ENCODE measurements at places on chromosomes 2 and 18. TPM values are rescaled to one million over a fixed set of nuclear protein-coding genes. Genes with fewer than 3 reads are reported as not detected.

The GAREM1 gene
- total RNA-seq: 13.1 TPM

The MROH2A gene
- total RNA-seq: not detected

The CNDP1 gene
- total RNA-seq: not detected

The GALNT1 gene
- total RNA-seq: 61.2 TPM

The PLEK gene
- 3.6 TPM for total RNA-seq

The RAX gene
- not detected for total RNA-seq

The TDRD15 gene
- total RNA-seq: not detected

The CRACDL gene
- 2.3 TPM for total RNA-seq

The CELF4 gene
- 0.62 TPM for total RNA-seq

The SALL3 gene
- 0.15 TPM for total RNA-seq

The SEPTIN10 gene
- total RNA-seq: 49.4 TPM

- DNase-seq: peak; percentile 99
Measured at GRCh38 chr18:9102508-9103375, at the start of gene NDUFV2. NDUFV2 (plus strand) TSS chr18:9102699; CDS start chr18:9102744, 45 bp downstream.

- no peak for DNase-seq
Measured at GRCh38 chr2:139196754-139197153, 416.6 kb upstream of the NXPH2 start.

- no peak for DNase-seq
Measured at GRCh38 chr18:7575465-7576028, 8.4 kb downstream of the PTPRM start.

- DNase-seq: no peak
Measured at GRCh38 chr2:23760736-23761135, 166.2 kb downstream of the ATAD2B start.

GRCh38 chr2:238629064-238629463, 202.3 kb downstream of the ASB1 start:
- DNase-seq: no peak

DNA sequence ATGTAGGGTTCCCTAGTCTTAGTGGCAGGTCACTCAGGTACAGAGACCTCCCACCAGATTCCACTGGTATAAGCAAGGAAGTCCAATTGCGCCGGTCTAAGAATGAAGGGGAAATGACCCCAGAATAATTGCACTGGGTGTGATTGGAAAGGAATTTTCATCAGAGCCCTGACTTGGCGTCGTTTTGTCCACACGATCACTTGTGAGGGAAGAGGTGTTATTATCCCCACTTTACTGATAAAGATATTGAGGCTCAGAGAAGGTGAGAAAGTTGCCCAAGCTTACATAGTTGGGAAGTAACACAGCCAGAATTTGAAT, 61.5 kb downstream of the CIB4 start:
- DNase-seq: no peak

GRCh38 chr2:212940816-212941215, 210.6 kb downstream of the IKZF2 start:
- peak; percentile 38 for DNase-seq

DNA sequence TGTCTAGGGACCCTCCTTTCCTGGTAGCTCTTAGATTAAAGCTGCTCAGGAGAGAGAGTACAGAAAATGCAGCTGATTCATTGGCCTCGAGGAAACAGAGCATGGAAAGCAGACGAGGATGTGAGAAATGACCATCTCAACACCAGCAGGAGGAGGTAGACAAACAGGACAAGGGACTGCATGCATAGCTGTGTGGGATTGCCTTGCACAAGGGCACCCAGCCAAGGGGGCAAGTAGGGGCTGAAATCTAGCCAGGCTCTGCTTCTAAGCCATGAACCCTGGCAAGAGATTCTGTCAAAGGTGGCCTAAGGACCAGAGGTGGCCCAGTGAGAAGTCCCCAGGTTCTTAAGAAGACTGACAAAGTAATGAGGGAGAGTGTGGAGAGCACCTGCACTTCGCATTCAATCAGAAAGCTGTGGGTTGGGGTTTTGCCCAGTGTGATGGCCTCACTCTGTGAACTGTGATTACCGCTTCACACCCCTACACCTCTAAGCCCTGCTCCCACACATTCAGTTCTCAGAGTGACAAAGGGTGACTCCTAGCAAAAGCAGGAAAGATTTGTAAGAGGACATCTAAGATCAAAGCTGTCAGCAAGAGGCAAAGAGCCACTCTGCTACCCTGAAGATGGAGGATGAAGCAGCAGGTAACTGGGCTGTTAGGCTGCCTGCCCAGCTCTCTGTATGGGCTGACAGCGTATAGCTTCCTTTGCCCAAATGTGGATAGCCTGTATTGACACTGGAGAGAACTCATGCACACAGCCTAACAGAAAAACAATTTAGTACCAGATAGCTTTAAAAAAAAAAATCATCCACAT, 151.3 kb upstream of the PELI1 start:
- DNase-seq: no peak

- DNase-seq: no peak
Measured at GRCh38 chr2:54808661-54809060, 85.2 kb downstream of the EML6 start.

DNA sequence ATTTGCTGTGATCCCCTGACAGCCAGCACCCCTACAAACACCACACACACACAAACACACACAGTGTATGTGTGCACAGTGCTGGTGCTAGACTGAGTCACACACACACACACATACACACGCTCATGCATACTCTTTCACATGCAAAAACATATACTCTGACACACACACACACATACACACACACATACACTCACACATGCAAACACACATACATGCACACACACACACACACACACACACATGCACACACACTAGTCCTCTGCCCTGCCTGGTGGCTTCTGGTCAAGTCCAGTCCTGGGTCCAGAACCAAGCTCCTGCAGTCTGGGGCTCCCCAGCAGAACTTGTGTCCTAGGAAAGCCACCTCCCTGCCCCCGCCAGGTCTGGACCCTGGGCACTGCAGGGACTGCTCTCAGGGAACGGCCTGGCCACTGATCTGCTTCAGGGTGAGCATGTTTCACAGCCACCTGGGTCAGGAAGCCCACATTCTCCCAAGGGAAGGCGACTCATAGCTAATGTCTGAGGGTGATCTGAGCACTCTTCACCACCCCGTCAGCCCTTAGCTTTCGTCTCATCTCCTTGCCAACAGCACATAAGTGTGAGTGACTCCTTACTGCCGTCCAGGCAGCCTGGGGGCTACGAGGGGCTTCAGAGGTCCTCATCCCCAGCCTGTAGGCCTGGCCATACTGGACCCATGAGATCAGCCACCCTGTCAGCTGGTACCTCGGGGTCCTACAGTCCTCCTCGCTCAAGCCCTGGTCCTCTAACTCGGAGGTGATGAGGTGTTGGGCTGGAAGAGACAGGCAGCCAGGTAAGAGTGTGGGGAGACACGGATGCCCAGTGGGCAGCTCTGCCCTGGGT, 88.1 kb downstream of the MCFD2 start:
- no peak for DNase-seq

DNA sequence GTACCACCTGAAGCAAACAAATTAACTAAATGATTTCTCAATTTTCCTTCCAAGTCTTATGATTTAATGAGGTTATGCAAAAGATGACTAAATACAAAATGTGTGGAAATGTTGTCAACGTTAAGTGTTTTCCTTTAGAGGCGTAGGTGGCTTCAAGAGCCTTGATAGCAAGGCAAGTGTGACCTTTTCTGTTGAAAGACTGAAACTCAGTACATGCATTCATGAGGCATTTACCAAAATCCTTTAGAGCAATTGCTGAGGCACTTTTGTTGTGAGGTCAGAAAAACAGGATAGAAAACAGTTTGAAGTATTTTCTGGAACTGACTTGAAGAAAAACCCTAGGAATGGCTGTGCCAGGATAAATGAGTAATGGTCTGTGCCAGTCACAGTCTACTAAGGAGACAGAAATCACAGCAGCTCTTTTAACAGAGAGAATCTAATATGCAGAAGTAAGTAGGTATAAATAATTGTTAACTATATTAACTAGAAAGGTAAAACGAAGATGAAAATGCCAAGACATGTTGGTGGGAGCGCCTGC, 326.5 kb upstream of the CDH20 start:
- no peak for DNase-seq

DNA sequence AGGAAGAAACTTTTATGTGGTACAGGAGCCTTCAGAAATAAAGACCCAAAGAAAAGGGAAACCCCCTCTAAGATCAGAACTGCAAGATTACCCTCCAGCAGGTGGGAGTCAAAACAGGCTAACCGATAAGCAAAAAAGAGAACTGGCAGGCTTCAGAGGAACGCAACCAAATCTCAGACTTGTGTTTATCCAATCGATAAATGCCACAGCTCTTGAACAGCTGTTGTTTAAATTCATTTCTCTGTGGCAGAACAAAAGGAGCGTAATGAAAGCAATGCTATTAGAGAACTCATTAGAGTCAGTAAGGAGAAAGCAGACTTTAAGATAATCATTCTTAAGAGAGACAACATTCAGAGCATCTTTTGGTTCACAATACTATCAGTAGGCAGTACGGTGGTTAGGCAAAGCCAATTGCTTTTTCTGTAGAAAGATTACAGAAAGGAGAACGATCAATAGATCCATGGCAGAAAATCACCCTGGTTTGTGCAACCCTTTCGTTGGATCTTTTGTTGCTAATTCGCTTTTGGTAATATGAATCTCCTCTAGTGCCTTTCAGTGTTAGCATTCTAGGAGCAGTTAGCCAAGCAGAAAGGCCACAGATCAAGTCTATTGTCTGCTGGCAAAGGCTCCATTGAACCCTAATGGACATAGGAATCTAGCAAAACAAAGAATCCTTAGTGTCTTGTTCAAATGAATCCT, 476.4 kb upstream of the CHST9 start:
- no peak for DNase-seq

DNA sequence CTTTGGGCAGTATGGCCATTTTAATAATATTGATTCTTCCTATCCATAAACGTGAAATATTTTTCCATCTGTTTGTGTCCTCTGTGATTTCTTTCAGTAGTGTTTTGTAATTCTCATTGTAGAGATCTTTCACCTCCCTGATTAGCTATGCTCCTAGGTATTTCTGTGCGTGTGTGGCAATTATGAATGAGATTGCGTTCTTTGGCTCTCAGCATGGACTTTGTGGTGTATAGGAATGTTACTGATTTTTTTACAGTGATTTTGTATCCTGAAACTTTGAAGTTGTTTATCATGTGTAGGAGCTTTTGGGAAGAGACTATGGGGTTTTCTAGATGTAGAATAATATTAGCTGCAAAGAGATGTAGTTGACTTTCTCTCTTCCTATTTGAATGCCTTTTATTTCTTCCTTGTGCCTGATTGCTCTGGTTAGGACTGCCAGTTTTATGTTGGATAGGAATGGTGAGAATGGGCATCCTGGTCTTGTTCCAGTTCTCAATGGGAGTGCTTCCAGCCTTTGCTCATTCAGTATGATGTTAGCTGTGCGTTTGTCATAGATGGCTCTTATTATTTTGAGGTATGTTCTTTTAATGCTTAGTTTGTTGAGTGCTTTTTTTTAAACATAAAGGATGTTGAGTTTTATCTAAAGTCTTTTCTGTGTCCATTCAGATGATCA, 27.0 kb upstream of the THUMPD2 start:
- DNase-seq: no peak

- no peak for DNase-seq
Measured at GRCh38 chr2:212180408-212181083, 358.1 kb downstream of the ERBB4 start.

DNA sequence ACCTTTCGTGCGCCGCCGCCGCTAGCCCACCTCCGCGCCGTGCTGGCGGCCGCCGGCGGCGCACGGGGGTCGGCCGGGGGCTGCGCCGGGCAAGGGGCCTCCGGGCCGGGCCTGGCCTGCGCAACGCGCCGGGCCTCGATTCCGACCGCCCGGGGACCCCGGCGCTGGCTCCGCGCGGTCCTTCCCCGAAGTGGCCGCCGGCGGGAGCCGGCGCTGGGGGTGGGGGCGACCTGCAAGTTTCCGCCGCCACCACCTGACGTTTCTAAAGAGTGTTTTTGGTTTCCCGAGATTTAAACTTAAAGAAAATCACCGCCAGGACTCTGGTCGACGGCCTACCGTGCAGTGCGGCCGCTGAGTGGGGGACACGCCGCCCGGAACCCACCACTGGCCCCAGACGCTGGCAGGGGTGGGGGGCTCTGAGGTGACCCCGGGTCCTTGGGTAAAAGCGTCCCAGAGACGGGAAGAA, 3.8 kb upstream of the GATA6 start:
- DNase-seq: no peak

DNA sequence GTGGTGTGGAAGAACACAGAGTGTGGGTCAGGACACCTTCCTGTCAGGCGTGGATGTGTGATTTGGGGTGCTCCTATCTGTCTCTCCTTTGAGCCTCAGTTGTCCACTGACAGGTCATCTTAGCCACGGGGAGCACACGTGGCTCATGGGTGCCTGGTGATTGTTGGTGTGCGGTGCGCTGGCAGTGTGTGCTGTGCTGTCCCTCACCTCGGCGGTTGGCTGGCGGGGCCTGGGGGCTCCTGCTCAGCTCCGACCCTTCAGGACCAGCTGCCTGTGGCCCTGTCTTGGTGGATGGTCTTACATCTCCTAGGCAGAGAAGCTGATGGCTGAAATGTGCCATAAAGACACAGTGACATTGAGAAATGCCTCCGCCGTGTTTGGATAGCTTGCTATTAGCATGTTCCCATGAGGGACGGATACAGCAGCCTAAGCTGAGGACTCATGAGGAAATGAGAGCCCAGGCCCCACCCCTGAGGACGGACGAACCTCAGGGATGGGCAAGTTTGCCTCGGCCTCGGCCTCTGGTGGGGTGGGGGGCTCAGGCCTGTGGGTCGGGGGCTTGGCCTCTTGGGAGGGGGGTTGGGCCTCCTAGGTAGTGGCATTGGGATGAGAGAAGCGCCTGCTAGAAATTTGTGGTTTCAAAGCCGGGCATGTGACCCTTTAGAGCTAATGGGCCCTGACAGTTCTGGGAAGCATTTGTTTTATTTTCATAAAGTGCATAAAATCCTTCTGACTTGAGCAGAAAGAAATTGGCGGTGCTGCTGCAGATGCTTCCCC, 20.3 kb upstream of the ASB1 start:
- no peak for DNase-seq

DNA sequence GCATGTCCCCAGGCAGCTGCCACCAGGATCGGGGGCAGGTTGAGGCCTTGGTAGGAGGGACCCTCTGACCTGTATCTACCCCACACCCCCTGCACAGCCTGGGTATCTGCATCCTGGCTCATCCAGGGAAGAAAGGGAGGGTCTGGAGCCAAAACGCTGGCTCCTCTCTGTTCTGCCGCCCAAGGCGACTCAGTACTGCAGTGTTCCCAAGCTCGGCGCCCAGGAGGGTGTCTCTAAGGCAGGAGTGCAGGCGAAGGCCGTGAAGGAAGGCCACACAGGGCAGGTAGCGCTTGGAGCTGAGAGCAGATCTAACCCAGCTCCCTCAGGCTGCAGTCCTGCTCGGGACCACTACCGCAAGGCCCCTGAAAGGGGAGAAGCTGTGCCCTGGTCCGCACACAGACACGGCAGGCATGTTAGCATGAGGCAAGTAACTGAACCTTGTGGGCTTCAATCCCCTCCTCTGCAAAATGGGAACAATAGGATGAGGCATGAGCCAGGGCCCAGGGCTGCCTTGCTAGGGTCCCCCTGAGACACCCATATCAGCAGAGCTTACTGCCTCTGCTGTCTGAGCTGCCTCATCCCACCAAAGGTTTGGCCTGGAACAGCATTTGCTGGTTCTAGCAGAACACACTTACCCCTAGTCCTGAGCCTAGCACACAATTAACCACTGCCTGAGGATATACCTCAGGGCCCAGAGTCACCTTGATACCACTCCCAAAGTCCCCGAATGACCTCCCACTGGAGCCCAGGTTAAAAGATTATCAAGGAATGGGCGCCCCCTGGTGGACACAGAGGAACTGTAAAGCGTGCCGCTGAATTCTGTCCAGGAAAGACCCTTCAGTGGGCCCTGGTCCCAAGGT, 6.5 kb downstream of the PTMA start:
- peak; percentile 77 for DNase-seq

GRCh38 chr2:48531141-48531648, 1.2 kb downstream of the STON1 start:
- DNase-seq: no peak

GRCh38 chr2:135093670-135094330, 41.7 kb downstream of the RAB3GAP1 start:
- no peak for DNase-seq
